ENCODE measurements at places on chromosomes 7 and 10.

- H3K27ac ChIP-seq, result no peak overlapping the region
- no peaks in the 10 kb centered on the region for H3K36me3 ChIP-seq
- no peak for DNase-seq
- no peaks in the 10 kb centered on the region for H3K4me1 ChIP-seq
- H3K4me3 ChIP-seq, result no peak overlapping the region
Observed at GRCh38 chr10:132151286-132151950, 35.3 kb upstream of the DPYSL4 start.

DNA sequence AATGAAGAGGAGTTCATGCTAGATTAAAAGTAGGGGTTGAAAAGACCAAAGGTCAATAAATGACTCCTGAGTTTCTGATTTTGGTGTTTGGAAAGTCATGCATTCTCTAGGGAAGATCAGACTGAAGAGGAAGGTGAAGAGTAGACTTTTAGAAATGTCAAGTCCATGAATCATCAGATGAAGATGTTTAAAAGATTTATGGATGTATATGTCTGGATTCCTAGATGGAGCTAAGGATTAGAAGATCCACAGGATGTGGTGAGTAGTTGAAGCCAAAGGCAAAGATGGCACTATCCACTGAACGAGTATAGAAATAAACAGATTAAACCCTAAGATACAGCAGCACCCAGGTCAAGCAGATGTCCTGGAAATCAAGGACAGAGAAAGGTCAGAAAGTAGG lies 298.5 kb downstream of the GPAM start:
- H3K27me3 ChIP-seq, result no peaks in the 10 kb centered on the region
- no peaks in the 10 kb centered on the region for H3K4me1 ChIP-seq
- no peak for DNase-seq
- no peaks in the 10 kb centered on the region for H3K36me3 ChIP-seq
- H3K27ac ChIP-seq, result no peak overlapping the region

DNA sequence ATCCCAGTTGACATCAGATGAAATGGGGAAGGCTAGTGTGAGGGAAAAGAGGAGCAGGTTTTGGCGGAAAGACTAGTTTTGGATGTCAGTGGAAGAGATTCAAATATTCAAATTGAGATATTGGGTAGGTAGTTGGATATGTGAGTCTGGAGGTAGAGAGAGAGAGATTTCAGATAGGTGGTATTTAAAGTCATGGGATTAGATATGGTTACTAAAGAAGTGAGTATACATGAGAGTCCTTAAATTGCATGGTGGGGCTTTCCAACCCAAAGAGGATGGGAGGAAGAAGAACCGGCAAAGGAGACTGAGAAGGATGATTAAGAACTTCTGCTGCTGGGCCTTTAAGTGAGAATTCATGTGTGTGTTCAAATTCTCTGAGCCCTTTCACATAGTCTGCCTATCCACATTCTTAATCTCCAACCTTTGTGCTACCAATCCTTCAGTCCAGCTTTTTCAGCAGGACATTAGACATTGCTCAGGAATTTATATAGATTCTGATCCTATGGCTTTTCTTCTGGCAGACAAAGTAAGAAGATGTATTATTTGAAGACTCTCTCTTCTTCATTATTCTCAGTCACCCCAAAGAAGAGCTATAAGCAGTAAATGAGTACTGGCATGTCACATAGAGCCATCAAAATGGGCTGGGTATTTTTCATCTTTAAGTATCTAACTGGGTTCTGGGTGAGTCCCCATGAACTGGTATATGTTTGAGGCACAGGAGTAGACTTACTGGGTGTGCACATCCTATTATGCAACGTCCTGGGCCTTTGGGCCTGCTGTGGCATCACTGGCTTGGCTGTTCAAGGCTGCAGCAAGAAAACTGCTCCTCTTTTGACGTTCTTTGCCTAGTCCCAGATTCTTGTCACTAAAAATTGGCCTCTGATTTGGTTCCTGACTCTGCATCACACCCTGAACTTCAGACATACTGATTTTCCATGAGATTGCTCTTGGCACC lies 33.6 kb downstream of the ST7 start:
- no peak overlapping the region for H3K27ac ChIP-seq
- H3K27me3 ChIP-seq, result no peaks in the 10 kb centered on the region
- no peak for DNase-seq
- no peak overlapping the region for H3K4me3 ChIP-seq
- no peaks in the 10 kb centered on the region for H3K36me3 ChIP-seq
- no peaks in the 10 kb centered on the region for H3K4me1 ChIP-seq

DNA sequence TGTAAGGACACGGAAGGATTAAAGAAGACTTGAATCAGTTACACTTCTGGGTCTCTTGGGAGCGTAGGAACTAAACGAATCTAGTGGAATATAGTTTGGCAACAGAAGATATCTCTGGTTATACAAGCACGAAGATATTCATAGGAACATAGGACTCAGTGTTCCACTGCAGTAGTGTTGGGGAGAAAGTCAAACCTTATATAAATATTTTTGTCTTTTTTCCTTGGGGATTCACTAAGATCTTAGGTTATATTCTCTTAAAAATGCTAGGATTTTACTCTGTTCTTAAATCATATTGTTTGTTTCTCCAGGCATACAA lies 21.4 kb downstream of the PRKAR2B start:
- no peak for DNase-seq
- H3K27me3 ChIP-seq, result peaks cover 8% of the 10 kb centered on the region
- no peaks in the 10 kb centered on the region for H3K4me1 ChIP-seq
- H3K36me3 ChIP-seq, result no peaks in the 10 kb centered on the region
- H3K4me3 ChIP-seq, result no peak overlapping the region
- H3K27ac ChIP-seq, result no peak overlapping the region

DNA sequence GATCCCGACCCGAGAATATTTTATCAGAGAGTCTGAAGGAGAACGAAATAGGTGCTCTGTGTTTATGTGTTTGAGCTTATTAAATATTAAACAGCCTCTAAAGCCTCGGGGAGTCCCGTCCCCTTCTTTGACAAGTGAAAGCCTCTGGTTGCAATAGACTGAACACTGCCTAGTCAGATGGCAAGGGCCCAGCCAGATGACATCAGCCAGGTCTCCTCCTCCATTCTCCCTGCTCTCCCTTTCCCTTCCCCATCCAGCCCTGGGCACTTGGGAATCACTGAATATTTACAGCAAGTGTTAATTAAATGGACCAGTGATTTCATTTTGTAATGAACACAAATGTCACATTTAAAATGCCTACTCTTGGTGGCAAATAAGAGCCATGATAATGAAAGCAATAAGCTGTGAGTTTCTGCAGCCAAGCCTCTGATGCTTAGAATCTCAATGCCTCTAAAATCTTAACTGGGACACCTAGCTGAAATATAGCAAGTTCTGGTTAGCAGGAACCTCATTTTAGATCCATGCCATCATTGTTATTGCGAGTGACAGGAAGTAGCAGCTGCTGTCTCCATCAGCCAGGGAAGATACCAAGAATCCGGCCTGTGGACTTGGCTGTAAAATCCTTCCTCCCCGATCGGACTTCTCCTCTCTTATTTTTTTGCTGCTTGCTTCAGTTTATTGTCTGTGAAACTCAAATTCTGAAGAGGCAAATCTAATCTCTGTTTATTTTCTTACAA lies 202.1 kb downstream of the PRPF18 start:
- no peaks in the 10 kb centered on the region for H3K27me3 ChIP-seq
- no peak overlapping the region for H3K27ac ChIP-seq
- DNase-seq, result no peak
- H3K4me3 ChIP-seq, result no peak overlapping the region

- H3K27ac ChIP-seq, result peak overlapping the region; percentile 94
- DNase-seq, result no peak
- H3K27me3 ChIP-seq, result no peaks in the 10 kb centered on the region
- H3K4me1 ChIP-seq, result peaks cover 10% of the 10 kb centered on the region
Observed at GRCh38 chr7:92809397-92809759, 27.0 kb downstream of the CDK6 start.

DNA sequence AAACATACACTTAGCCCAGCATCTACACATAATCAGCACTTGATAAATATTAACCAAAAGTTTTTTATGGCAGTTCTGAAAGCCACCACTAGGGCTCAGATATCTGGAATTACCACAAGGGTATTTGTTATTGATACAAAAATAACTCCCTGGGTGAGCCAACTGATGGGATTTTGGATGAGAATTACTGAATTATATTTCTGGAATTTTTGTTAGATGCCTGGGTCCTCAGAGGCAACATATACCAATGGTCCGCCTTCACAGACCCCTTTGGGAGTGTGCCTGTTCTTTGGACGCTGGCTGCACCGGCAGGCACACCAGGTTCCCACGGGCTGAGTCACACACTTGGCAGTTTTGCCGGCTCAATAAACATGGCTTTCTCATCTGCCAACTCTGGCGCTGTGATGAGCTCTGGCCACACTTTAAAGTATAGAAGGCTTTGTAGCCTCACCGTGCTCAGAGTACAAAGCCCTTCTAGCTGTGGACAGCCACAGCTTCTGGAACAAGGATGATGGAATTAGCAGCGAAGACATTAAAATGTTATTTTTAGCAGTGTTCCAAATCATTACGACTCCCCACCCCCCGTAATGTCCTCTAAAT lies 24.5 kb upstream of the EEPD1 start:
- no peaks in the 10 kb centered on the region for H3K27me3 ChIP-seq
- H3K4me3 ChIP-seq, result no peak overlapping the region
- peak; percentile 52 for DNase-seq
- peak overlapping the region; percentile 16 for H3K27ac ChIP-seq

GRCh38 chr10:124321433-124322089 lies 97.2 kb downstream of the OAT start:
- H3K36me3 ChIP-seq, result no peaks in the 10 kb centered on the region
- H3K4me1 ChIP-seq, result no peaks in the 10 kb centered on the region
- H3K27me3 ChIP-seq, result no peaks in the 10 kb centered on the region
- H3K27ac ChIP-seq, result no peak overlapping the region
- no peak overlapping the region for H3K4me3 ChIP-seq
- no peak for DNase-seq

GRCh38 chr7:37901236-37901827 lies 15.3 kb downstream of the SFRP4 start:
- peak; percentile 31 for DNase-seq
- no peaks in the 10 kb centered on the region for H3K36me3 ChIP-seq
- H3K27me3 ChIP-seq, result no peaks in the 10 kb centered on the region

DNA sequence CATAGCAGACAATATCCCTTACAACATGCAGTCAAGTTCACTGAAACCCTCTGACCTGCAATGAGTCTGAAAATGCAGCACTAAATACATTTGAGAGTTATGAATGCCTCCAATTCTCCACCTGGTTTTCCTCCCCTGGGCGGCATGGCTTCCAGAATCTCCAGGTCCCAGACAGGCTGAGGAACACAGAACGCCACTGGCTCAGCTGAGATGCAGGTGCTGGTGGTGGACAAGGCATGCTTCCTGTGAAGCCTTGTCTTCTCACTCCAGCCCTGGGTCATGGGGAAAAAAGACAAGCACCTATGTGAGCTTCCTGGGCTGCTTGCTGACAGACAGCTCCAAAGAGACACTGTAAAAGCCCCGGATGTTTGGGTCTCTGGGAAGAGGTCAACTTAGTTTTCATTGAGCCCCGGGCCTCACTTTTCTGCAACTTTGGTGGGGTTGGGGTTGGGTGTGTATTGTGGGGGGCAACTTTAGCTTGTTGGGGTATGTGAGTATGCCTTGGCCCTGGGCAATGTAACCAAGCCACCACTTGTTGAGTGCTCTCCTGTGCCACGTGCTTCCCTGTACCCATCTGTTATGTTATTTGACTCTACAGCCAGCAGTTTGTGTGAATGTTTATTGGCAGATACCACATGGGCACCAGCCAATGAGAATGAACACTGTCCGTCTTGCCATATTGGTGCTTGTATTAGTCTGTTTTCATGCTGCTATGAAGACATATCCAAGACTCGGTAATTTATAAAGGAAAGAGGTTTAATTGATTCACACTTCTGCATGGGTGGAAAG lies 127.8 kb downstream of the EMX2 start:
- H3K27ac ChIP-seq, result no peak overlapping the region
- H3K36me3 ChIP-seq, result no peaks in the 10 kb centered on the region
- no peak for DNase-seq
- no peaks in the 10 kb centered on the region for H3K4me1 ChIP-seq
- peaks cover 2% of the 10 kb centered on the region for H3K27me3 ChIP-seq

GRCh38 chr10:1190052-1190395 lies 133.8 kb downstream of the WDR37 start:
- H3K27ac ChIP-seq, result no peak overlapping the region
- H3K4me1 ChIP-seq, result peaks cover 15% of the 10 kb centered on the region
- no peaks in the 10 kb centered on the region for H3K27me3 ChIP-seq
- no peaks in the 10 kb centered on the region for H3K36me3 ChIP-seq
- no peak overlapping the region for H3K4me3 ChIP-seq

DNA sequence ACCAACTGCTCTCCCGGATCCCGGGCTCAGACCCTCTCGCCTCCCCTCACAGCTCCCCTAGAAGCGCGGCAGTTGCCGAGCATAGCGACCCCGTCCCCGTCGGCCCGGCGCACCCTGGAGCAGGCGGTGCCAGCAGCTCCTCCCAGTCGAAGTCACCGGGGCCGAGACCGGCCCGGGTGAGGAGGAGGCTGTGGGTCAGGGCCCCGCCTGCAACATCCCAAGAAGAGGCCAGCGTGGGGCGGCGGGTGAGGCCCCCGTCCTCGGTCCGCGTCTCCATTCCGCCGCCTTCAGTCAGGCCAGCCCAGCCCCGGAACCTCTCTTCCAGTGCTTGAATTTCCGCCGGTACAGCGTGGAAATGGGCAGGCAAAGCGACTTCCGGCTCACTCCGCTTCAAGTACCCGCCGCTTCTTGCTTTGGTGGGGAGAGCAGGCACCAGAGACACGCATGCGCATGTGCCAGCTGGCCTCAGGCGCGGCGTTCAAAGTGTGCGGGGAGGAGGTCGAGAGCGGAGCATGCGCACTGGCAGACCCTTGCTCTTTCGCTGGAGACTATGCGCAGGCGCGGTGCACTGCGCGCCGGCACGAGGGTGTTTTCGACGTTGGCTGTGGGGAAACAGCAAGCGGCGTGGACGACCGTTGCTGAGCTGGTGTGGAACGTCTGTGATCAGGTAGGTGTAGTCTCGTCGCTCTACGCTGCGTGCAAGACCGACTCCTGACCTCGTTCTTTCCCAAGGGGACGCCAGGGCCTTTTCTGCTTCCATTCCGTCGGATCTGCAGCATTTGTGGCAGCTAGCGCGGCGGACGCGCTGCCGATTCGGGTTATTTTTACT lies at the start of gene C10orf88:
C10orf88 (minus strand) TSS at position 326 of the 829 bp plus-strand sequence; CDS start at position 277, 49 bp downstream.
- peak within 1 kb of the TSS; percentile 67 for H3K27ac ChIP-seq
- H3K36me3 ChIP-seq, result peaks cover 2% of the 10 kb centered on the region
- peaks cover 5% of the 10 kb centered on the region for H3K27me3 ChIP-seq
- peak within 1 kb of the TSS; percentile 88 for H3K4me3 ChIP-seq
- H3K4me1 ChIP-seq, result peaks cover 3% of the 10 kb centered on the region

DNA sequence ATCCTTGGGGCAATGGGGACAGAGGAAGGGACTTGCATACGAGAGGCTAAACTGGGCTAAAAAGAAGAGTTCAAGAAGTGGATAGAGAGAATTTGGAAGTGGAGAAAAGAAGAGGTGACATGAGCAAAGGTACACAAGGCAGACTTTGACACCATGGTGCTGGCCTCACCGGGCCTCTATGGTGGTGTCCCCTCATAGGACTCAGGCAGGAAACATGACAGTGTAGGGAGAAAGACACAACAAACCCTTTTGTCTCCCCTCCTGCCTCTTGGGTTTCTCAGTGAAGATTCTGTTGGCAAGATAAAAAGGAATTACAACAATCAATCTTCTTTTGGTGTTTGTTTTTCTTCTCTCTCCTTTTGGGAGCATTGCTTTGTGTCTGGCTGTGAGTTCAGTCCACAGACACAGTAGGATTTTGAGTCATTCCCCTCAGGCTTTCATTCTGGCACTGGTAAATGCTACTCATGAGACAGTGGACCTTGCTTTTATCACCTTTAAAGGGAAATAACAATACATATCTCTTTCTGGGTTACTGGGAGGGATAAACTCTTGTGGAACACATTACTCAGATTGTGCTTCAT lies 827.7 kb downstream of the TNS3 start:
- DNase-seq, result no peak
- H3K27me3 ChIP-seq, result no peaks in the 10 kb centered on the region
- H3K36me3 ChIP-seq, result no peaks in the 10 kb centered on the region
- no peak overlapping the region for H3K27ac ChIP-seq
- H3K4me3 ChIP-seq, result no peak overlapping the region

Measured in large intestine (tissue), 12 donors.